ENCODE measurements at places on chromosomes 5 and 9.

GRCh38 chr9:38649731-38650363 lies 29.5 kb upstream of the ANKRD18A start:
- DNase-seq: no peak

DNA sequence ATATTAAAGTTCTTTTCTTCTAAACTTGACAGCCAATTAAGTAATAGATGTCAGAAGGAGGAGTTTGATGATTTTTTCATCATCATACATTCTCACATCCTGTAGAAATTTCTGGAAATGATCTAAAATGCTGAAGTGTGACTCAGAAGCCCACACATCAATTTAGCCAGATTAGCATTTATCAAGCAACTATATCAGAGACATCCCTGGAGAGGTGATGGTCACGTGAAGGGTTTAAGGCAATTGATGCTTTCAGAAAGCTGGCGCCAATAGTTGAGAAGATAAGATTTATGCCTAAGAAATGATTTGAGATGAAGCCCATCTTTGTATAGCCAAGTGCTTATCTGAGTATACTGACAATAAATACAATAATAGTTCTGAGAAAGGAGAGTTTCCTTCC lies 162.9 kb upstream of the RORB start:
- no peak for DNase-seq

DNA sequence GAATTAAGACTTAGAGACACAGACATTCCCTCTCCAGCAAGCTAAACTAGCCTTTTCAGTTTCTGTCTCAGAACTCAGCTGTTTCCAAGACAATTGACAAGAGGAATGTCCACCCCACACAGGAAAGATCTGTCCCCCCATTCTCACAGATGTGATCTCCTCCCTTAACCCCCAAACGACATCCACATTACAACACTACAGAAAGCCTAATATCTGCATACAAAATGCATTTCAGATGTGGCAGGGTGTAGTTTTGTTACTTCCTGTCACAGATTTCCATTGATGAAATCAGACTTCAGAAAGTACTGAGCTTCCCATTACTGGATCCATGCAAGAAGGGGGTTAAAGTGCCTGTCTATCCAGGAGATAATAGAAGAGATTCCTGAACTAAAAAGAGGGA lies 2.9 kb upstream of the ARSI start:
- no peak for DNase-seq

DNA sequence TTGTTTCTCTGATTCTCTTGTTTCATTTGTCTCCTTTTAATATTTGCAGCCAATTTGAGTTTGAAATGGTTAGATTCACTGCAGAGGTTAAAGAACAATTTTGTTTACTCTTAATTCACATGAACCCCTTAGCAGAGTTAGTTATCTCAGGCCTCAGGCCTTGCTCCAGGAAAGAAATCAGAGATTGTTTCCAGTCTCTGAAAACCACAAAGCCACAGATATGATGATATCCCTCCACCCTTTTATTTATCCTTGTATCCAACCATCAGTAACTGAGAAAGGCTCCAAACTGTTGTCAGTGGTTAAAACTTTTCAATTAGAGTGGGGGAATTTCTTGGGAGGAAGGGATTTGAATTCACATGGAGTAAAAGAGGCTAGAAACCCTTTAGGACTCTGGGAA lies 406.0 kb upstream of the DMAC1 start:
- no peak for DNase-seq

DNA sequence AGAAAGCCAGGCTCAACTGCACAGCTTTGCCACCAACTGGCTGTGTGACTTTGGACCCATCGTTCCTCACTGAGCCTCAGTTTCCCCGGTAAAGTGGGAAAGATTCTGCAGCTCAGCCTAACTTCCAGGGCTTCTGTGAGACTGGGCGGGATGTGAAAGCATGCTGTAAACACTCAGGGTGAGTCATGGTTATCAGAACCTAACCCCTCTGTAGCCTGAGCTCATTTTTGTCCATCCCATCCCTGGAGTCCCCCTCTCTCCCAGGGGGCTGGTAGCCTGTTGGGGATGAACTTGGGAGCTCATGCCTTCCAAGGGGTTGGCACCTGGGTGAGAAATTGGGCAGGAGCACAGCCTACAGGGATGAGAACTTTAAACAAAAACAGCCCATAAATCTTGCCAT lies 2.3 kb downstream of the CCDC69 start:
- DNase-seq: no peak

- no peak for DNase-seq
Observed at GRCh38 chr9:1024112-1024511, 26.0 kb upstream of the DMRT2 start.

- DNase-seq: no peak
Observed at GRCh38 chr9:76756268-76756640, 8.0 kb upstream of the PCA3 start.

DNA sequence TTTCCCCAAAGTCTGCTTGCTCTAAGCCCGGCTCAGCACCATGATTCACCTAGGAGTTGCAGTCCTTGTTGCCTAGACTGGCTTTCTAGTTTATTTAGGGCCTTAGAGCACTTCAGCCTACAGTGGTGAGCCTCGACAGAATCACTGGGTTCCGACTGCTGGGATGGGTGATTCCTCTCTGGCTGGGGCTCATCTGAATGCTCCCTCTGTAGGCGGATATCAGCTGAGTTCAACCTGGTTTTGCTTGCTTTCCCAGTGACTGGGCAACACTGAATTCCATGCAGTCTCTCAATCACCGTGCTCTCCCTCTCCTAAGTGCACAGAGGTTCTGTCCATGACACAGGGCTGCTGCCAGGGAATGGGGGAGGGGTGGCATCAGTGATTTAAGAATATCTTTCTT lies 54.1 kb downstream of the OSMR start:
- DNase-seq: no peak

DNA sequence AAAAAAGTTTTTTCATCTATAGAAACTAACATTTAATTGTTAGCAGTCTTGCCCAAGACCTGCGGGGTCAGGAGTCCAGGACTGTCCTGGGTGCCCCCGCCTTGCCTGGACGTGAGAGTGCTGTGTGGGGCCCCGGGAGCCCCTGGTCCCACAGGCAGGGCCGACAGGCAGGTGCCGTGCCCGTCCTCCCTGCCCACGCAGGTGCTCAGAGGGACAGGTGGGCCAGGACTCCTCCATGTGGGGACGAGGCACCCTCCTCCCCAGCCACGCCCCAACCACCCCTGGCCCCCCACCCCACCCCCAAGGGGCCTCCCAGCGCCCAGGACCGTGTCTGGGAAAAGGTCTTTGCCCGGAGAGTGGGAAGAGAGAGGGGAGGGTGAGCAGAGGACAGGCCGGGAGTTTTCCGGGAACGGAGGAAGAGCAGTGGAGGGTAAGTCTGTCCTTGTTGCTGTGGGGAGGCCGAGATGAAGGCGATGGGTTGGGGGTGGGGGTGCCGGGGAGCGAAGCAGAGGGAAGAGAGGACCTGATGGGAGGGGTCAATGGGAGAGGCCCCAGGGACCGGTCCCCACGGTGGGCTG lies 2.7 kb upstream of the LCN12 start:
- DNase-seq: no peak

DNA sequence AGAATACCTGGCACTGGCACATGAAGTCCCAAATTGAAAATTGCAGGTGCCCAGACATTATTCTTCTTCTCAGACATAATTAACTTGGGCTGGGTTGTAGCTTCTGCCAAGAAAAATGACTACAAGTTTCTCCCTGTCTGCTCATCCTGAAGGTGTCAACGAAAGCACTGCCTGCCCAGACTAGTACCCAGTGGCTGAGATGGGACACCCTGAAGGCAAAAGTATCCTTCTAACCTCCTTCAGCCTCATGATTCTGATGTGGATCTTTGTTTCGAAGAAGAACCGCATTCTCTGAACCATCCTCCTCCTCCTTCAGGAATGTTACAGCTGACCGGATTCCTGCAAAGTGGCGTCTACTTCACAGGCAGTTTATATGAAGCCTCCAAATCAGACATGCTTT lies 161.1 kb upstream of the FST start:
- DNase-seq: no peak

DNA sequence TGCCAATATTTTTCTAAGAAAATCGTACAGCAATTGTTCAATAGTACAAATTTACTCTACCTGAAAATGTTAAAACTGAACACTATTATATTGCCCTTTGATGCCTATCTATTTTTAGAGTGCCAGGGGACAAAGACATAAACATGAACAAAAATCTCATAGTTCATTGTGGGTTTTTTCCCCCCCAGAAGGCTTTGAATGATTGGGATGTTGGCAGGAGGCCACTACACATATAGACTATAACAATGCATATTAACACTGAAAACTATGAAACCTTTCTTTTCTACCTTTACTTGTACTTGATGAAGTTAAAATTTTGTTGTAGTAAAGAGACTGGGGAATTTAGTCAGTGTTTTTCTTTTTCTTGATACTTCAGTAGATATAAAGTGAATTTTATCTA lies 12.5 kb downstream of the PRDM6 start:
- no peak for DNase-seq

GRCh38 chr5:37823433-37824152 lies 16.2 kb downstream of the GDNF start:
- DNase-seq: no peak

- DNase-seq: no peak
Observed at GRCh38 chr5:156892223-156892622, 42.1 kb downstream of the PPP1R2B start.

GRCh38 chr5:168697034-168697720 lies 118.0 kb upstream of the PANK3 start:
- DNase-seq: no peak

GRCh38 chr9:14062586-14063221 lies 251.2 kb downstream of the NFIB start:
- DNase-seq: peak; percentile 48

DNA sequence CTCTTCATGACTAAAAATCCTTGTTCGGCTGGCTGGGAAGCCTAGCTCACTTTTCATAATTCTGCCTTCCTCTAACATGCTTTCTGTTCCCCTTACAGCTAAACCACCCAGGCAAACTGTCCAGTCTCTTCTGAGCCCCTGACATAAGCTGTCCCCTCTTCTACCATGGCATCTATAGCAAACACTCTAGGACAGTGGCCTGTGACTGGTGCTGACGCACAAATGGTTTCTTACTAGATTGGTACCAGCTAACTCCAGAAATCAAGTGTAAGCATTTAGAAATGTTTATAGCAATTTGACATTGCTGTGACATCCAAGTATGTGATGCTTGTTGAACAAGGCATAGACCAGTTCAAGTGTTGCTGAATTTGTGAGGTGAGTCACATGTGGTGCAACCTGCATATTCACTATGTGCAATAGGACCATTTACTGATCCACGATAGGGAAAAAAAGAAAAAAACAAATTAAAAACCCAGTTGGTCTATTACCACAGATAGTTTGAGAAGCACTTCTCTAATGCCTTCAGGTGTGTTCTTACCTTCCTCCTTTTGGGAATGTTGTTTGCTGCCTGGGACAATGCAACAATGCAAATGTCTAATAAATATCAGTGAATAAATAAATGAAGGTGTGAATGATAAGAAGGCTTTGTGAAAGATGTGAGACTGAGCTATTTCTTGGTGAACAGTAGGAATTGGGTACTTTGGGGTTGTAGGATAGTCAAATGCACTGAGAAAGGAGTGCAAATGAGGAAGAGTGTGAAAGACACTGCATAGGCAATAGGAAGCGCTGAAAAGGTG lies 22.4 kb downstream of the ELOVL7 start:
- no peak for DNase-seq

DNA sequence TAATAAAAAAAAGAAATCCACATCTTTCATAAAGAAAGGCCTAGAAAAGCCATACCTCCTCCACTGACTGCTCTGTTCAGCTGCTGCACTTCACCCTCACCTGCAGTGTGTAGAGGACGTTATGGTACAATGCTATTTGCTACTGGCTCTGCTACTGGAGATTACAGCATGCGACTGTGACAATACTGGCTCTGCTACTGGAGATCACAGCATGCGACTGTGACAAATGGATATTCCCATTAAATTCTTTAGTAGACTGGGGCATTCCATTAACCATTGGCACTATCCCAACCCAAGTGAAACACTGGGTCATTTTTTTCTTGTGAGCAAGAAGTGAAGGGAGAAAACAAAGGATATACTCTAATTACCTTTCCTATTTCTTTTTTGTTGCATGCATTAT lies 1063.5 kb upstream of the DMAC1 start:
- DNase-seq: no peak

GRCh38 chr5:54988817-54989216 lies 3.4 kb upstream of the ESM1 start:
- no peak for DNase-seq

GRCh38 chr9:134366223-134367031 lies 40.2 kb downstream of the RXRA start:
- DNase-seq: peak; percentile 37

GRCh38 chr5:58887311-58887710 lies 304.4 kb downstream of the RAB3C start:
- DNase-seq: no peak

DNA sequence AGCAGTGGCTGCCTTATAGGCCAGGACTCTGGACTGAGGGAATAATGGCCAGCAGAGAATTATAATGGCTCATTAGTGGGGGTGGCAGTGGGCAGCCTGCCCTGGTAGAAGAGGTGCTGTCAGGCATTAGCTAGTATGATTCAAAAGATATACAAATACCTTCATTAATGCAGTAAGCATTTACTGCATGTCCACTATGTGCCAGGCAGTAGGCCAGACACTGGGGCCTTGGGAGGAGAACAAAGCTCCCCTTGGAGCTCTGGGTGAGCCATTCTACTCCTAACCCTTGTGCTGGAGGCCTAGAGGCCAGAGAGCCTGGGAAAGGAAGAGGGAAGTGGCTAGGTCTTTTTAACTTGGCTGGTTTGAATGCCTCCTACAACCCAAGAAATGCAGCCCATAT lies 2.0 kb upstream of the GARNL3 start:
- no peak for DNase-seq

GRCh38 chr5:168612996-168613395 lies 33.8 kb upstream of the PANK3 start:
- DNase-seq: no peak

- no peak for DNase-seq
Observed at GRCh38 chr5:149358294-149358651, 427 bp downstream of the PCYOX1L start.

GRCh38 chr5:167852515-167852914 lies 438.9 kb upstream of the WWC1 start:
- DNase-seq: no peak

DNA sequence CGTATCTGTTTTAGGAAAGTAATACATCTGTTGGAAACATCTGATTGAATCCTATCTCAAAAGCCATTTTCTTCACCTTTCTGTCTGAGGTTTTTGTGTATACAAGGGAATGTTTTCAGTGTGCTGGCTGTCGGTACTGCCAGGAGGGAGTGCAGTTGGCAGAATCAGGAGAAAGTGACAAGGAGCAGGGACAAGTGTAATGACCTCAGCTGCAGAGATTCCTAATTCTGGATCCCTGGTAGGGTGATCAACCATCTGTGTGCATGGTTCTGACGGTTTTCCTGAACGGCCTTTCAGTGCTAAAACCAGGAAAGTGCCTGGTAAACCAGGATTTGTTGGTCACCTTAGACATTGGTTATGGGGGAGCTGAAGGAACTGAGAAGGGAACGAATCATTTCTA lies 1.6 kb upstream of the GDA start:
- no peak for DNase-seq

GRCh38 chr9:112000743-112001142 lies 104.1 kb downstream of the UGCG start:
- no peak for DNase-seq

Measured in retinal pigment epithelial cell (primary cell).